ENCODE measurements at places on chromosomes 1 and 21.

DNA sequence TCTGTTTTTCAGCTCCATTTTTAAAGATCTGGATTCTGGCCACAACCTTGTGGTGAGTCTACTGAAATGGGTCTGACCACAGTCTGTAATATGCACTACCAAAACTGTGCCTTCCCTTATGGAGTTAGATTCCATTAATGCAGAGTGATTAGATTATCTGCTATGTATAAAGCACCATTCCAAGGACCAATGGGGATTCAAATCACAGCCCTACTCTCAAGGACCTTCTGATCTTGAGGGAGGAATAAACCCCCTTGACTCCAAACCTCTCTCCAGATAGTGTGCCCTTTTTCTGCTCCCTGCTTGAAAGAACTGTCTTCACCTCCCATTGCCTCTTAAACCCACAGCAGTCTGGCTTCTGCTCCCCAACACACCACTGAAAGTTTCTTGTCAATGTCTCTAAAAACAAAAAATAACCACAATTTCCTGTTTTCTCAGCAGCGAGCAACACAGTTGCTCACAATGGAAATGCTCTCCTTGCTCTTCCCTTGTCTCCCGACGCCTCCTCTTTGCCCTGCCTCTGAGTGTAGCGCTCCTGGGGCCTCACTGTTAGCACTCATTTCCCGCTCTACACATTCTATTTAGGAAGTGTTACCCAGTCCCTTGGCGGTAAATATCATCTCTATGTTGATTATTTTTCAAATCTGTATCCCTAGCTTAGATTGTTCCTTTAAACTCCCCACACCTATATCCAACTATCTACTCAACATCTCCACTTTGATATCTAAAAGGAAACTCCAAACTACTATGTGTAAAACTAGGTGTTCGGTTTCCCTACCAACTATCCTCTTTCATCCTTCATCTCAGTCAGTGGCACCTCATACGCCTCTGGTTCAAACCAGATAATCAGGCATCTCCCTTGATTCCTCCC, 13.6 kb downstream of the PCNX2 start:
- DNase-seq: peak; percentile 64

GRCh38 chr1:213678348-213678747, 309.4 kb upstream of the PROX1 start:
- no peak for DNase-seq

- no peak for DNase-seq
Measured at GRCh38 chr1:117679868-117680267, 74.0 kb downstream of the TENT5C start.

- DNase-seq: no peak
Measured at GRCh38 chr1:246032984-246033383, 474.1 kb downstream of the SMYD3 start.

DNA sequence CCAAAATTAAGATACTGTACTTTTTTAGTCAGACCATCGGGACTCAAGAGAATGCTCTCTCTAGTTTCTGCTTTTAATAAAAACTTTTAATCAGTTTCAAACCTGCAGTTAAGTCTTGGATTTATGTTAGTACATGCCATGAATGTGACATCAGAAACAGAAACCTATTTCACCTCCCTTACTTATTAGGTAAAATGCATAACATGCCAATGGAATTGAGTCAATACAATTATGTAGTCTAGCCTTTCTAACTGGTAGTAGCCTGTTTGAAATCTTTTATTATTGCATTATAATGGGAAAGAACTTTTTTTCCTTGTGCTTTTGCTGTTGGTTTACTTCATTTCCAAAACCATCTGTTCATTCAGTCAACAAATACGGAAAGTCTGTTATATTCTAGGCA, 4.8 kb downstream of the PHACTR4 start:
- no peak for DNase-seq

- no peak for DNase-seq
Measured at GRCh38 chr1:227257964-227258363, 60.3 kb downstream of the CDC42BPA start.

GRCh38 chr1:230028602-230029223, 38.3 kb upstream of the GALNT2 start:
- no peak for DNase-seq

DNA sequence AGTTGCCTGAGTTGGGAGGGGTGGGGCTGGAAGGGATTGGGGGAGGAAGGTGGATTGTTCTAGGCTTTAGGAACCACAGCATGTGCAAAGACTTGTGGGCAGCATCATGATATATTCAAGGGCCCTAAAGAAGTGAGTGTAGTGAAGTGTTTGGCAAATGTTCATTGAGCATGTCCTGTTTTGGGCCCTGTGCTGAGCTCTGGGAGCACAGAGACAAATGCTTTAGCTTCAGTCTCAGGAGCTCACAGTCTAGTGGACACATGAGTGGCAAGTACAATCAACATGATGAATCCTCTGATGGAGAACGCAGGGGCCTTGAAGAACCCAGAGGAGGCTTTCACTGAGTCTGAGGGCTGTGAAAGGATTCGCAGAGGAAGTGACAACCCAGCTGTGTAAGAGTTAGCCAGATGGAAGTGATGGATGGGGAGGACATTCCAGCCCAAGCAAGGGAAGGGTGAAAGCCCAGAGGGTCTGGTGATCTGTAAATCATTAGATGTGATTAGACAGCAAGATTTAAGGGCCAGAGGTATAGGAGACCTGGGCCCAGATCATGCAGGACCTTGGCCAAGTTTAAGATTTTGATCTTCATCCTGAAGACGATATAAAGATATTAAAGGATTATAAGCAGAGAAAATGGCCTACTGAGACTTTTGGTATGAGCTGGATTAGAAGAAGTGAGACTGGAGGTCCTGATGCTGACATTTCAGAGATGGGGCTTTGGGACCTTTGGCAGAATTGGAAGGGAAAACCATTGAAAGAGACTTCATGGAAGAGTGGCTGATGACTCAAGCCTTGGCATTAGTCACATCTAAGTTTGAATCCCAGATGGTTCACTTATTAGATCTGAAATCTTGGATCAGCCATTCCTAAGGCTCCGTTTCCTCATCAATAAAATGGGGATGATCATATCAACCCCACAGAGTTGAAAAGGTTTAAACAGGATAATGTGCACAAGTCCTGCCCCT, 4.6 kb downstream of the IPO13 start:
- no peak for DNase-seq

DNA sequence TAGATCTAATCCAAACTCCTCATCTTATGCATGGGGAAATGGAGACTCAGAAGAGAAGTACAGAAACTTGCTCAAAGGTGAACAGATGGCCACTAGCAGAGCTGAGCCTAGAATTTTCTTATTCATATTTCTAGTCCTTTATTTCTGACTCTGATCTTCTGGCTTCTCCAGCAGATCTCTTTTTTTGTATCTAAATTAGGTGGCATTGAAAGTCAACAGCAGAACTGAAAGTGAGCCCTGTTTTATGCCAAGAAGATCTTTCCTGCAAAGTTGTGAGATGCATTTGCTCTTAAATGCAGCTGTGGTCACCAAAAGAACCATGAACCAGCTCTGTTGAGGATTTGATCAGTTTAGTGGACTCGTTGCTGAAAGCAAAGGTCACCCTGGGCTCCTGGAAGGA, 75.5 kb downstream of the KAZN start:
- DNase-seq: no peak

DNA sequence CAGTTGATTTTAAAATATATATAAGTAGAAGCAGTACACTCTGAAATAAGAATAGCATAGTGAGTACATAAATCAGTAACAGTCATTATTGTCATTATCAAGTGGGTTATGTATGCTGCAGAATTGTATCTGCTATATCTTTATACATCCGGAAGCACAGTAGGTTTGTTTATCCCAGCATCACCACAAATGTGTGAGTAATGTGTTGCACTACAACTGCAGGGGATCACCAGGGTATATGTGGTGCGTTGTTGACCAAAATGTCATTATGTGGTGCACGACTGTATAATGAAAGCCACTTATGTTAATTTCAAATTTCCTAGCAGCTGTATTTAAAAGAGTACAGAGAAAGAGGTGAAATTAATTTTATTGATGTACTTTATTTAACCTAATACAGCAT, 87.7 kb upstream of the GADD45A start:
- no peak for DNase-seq

DNA sequence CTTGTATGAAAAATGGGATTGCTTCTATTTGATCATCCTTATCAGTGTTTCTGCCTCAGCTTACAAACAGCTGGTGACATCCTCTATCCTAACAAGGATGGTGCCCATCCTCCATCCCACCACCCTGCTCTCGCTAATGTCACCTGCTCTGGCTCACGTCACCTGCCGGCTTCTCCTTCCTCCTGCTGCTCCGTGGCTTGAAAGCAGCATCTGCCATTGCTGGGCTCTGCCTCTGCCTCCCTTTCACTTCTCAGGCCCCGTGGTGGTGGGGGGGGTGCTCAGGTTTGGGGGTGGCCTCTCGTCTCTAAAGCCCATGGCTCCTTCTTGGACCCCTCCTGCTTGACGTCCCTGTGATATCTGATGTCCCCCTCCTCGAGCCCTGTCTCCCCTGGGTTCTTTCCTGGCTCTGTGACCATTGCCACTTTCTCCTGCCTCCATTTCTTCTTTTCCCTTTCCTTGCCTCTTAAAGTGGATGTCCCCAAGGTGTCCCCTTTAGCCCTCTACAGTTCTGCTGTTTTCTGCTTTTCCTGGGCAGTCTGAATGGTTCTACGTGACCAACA, 135.5 kb upstream of the ERRFI1 start:
- DNase-seq: no peak

GRCh38 chr1:12245733-12246132, 15.9 kb downstream of the VPS13D start:
- DNase-seq: no peak

- no peak for DNase-seq
Measured at GRCh38 chr21:42819861-42820615, 59.3 kb downstream of the WDR4 start.

- peak; percentile 75 for DNase-seq
Measured at GRCh38 chr1:165376041-165376810, 19.7 kb upstream of the LMX1A start.

- DNase-seq: no peak
Measured at GRCh38 chr1:62712336-62713243, 24.4 kb upstream of the DOCK7 start.
